ENCODE measurements at places on chromosomes 2 and 18.

DNA sequence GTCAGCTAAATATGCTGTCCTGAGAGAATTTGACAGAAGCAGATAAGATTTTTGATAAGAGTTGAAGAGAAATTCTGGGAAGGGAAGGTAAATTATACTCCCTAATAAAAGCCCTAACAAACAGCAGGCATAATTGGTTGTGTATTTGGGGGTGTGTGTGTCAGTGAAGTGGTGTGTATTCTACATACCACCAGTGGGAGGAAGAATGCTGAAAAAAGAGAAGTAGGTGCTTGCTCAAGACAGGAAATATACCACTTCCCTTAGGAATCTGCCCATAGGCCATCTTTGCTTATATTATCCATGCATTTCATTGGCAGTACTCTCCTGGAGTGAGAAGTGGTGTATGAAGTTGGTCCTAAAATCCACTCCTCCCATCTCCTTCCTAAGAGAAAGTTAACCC is 76.2 kb downstream of the FMNL2 start:
- no peak for DNase-seq

DNA sequence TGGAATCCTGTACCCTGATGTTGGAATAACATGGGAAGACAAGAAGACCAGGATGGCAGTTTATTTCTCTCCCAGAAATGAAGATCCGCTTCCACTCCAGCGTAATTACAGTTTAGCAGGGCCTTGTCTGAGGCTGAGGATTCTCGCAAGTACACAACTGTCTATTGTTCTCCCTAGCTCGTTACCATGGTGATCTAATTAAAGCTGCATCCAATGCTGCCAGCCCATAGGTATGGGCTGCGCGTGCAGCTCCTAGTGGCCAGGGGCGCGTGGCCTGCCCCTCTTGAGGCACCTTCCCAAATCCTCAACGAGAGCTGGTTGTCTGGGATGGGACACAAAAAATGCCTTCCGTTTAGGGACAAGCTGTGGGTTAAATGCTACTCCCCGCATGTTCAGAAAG is 344.9 kb downstream of the CYRIA start:
- no peak for DNase-seq

DNA sequence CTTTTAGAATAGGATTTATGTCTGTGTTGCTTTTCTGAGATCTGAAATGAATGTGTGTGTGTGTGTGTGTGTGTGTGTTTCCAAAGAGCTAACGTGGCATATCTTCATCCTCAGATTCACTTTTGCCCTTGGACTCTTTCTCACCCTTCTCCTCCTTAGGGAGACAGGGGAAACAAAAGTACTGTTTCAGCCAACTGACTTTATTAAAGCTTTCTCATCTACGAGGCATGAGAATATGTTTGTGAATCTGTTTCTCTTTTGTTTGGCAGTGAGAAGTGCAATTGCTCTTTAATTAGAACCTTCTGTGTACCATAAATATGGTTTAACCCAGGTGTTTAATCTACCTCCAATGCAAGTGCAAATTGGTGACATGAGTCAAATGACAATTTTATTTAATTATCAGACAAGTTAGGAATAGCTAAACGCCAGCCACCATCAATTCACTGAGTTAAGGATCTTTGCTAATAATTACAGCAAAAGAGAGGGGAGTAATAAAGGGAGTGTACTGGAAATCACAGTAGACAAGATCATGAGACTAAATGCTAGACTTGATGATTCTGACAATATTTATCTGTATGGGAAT is 186.4 kb upstream of the COL3A1 start:
- no peak for DNase-seq

DNA sequence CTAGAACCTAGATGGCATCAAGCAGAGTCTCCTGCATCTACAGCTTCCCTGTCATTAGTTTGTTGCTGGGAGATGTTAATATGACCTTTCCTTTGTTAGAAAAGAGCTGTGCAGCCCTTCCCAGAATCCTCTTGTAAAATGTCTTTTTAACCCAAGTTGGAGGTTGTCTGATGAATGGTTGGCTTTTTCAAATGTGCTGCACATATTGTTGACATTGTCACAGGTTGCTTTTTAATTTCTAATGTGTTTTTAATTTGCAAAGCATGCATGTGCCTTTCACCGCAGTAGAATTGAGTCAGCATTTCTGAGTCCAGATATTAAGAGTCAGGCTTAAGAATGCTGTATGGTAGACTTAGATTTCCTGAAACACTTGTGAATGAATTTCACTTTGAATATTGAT is 120.8 kb downstream of the GREB1L start:
- no peak for DNase-seq

- DNase-seq: no peak
Observed at GRCh38 chr2:68234405-68234804, 17.9 kb downstream of the PPP3R1 start.

GRCh38 chr18:8657873-8658470 is 47.4 kb upstream of the MTCL1 start:
- DNase-seq: no peak

- no peak for DNase-seq
Observed at GRCh38 chr2:102708847-102709559, 52.8 kb upstream of the TMEM182 start.

DNA sequence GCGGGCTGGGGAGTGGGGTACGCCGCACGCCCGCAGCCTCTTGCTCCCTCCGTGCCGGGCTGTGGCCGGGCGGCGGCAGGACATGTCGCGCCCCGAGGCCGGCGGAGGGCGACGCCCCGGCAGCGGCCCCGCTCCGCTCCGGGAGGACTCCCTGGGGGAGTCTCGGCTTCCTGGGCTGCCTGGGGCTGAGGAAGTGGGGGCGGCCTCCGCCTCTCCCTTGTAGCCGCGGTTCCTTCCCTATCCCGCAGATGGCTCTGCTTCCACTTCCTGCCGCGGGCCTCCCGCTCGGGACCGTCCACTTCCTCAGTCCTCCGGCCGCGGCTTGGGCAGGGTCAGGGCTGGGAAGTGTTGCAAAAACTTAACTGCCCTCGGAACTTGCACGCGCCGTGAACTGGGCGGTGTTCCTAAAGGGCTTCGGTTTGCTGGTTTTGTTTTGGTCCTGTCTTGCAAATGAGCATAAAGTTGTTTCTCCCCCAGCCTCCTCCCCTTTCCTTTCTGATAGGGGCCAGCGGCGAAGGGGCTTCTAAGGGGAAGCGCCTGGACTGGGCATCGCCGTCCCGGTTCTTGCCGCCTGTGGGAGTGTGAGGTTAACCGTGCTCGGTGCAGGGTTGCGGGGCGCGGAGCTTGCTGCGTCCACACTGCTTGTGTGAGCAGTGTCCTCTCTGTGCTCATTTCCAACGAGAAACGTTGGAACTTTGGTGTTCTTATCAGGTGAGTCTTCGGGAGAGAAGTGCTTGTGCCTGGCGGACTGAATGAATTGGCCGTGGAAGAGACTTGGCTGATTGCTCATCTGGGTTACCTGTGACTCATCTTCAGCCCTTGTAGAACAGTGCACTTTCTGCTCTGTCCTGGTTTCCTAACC is 600 bp downstream of the RALB start:
- DNase-seq: peak; percentile 43

DNA sequence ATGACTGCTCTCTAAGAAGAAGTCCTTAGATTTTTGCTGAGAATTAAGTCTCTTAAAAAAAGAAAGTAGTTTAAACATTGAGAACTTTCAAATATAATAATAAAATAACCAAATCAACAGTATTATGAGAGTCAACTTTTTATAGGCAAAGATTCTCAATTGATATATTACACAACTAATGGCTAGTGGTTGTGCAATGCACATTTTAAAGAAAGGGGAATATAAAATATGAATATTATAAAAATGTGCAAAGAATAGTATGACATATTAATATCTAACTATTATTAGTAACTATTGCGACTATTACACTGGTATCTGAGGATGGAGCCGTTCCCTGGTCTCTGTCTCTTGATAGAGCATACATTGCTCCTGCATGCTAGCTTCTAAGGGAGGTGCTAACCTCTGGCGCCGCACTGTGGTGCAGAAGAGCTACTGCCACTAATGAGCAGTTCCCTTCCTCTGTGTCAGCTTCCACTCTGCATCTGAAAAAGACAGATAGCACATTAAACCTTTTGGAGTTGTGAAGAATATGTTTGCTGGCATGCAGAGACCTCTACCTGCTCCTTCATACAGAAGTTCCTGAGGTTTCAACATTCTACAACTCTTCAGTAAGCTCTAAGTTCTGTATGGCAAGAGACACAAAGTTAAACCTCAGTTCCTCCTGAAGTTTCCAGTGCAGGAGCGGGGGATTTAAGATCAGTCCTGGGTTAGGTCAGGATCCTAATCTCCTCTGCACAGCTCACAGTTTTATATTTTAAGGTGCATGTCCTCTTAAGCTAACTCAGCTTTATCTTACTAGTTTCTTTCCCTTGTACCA is 3.5 kb upstream of the SLC9A2 start:
- DNase-seq: peak; percentile 61

DNA sequence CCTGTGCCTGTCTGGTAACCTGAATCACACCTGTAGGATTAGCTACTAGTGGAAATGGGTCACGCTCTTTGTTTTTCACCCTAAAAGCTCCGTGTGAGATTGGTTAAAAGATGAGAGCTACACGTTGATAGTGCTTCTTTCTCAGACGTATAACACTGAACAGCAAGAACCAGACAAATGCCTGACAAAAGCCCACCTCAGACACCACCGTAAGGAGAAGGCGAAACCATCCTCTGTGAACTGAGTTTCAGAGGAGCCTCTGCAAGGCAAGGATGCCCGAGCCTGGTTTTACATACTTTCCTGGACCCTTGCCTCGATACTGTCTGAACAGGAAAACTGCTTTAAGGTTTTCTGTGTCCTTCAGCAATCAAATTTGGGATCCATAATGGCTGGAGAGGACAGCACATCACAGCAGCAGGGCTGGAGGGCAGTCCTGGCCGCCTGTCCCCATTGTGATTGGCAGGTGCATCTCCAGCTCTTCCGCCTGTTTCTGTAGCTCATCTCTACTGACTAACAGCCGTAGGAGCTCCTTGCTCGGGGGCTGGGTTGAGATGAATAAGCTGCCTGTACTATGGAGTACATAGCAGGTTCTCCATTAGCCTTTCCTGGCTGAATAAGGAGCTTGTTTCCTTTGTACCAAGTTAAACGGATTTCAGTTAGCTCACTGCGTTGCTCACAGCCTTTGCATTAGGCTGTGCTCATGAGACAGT is 155.5 kb downstream of the MYT1L start:
- DNase-seq: no peak

DNA sequence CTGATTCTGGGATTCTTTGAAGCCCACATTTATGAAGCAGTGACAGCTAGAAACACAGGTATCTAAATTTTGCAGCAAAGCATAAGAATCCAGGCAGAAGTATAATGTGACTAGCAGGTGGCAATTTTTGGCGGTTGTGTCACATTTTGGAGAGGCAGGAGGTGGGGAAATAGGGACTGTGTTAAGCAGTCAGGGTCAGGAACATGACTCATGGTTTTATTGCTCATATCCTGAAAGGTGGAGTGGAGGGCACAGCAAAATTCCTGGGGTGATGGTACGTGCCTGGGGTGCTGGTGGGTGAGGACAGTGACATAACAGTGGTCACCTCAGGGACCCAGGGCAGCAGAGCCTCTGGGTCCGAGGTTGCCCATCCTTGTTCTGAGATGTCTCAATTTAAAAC is 63.5 kb upstream of the TTN start:
- no peak for DNase-seq

DNA sequence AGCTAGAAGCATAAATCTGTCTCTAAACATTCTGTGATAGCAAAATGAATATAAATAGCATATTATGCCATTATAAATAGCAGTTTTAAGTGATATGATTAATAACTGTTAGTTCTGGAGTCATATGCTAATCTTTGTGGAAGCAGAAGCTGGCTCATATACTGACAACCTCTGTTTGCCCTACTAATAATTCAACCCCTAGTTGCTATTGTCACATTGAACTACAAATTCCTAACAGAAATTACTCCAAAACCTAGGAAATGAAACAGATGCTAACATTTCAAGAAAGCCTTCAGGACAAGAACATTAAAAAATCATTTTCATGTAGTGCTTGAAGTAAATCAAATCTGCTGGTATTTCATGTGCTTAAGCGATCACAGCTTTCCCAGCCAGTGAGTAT is 28.2 kb downstream of the CALCRL start:
- no peak for DNase-seq

GRCh38 chr2:129984426-129984825 is 5.0 kb downstream of the RAB6C start:
- no peak for DNase-seq

DNA sequence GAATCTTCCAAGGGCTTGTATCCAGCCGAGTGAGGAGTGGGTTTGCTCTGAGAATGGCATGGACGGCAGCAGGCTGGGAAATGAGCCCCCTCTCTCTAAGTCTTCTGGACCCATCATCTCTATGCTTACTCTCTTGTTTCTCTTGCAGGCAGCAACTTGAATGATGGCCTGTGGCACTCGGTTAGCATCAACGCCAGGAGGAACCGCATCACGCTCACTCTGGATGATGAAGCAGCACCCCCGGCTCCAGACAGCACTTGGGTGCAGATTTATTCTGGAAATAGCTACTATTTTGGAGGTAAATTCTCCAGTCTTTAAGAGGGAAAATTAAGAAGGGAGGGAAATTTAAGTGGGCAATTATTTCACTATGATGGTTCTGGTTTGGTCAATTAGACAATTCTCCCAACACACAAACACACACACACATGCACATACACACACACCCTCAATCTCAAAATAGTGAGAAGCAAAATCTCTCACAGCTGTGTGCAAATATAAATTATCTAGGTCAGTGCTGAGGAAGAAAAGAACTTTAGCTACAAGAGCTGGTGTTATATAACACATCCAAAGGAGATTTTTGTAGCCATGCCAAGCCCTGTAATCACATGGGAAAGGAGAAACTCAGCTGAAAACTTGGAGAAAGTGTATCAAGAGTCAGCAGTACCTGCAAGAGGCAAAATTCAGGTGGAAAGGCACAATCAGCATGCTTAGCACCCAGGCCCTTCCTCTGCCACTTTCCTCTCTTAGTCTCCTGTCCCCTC is 499.2 kb downstream of the CNTNAP5 start:
- DNase-seq: no peak

DNA sequence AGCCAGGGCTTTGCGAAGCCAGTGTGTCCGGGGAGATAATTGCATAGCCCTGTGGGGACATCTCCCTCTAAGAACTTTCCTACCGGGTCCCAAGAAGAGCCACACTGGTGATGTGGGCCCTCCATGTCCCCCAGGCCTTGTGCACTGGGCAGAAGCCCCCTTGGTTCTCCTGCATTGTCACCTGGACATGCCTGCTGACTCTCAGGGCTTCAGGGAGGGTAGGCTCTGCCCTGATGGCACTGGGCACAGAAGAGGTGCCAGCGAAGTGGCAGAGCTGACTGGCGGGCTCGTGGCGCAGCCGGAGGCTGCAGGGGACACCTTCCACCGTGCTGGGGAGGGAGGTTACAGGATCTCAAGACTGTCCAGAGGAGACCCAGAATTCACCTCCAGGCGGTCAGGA is 28.3 kb downstream of the GLI2 start:
- no peak for DNase-seq

GRCh38 chr2:38074764-38075506 is 1.0 kb downstream of the CYP1B1 start:
- no peak for DNase-seq

GRCh38 chr18:42030586-42031182 is 75.7 kb downstream of the PIK3C3 start:
- DNase-seq: no peak
